ENCODE measurements at places on chromosomes 4 and X. TPM values are rescaled to one million over a fixed set of nuclear protein-coding genes. Genes with fewer than 3 reads are reported as not detected.

The DCAF4L1 gene
- polyA plus RNA-seq: not detected

- no peak overlapping the region for H3K4me3 ChIP-seq
- no peak overlapping the region for H3K27ac ChIP-seq
- no peaks in the 10 kb centered on the region for H3K27me3 ChIP-seq
- no peak for DNase-seq
Measured at GRCh38 chr4:8761167-8761823, 110.3 kb downstream of the HMX1 start.

DNA sequence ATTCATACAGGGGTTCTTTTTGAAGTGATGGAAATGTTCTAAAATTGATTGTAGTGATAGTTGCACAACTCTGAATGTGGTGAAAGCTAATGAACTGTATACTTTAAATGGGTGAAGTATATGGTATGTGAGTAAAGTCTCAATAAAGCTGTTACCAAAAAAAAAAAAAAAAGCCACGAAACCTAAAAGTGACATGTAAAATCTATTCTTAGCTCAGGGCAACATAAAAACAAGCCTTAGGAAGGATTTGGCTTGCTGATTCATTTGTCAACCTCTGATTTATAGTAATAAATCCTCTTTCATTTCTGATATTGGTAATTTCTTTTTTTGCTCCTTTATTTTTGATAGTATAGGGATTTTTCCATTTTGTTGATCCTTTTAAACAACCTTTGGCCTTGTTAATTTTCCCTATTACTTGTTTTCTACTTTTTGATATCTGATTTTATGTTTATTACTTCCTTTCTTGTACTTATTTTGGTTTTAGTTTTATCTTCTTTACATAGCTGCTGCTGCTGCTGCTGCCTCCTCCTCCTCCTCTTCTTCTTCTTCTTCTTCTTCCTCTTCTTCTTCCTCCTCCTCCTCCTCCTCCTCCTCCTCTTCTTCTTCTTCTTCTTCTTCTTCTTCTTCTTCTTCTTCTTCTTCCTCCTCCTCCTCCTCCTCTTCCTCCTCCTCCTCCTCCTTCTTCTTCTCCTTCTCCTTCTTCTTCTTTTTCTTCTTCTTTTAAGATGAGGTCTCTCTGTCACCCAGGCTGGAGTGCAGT, 79.4 kb downstream of the ADGRG4 start:
- H3K27ac ChIP-seq: no peak overlapping the region
- no peak for DNase-seq
- no peaks in the 10 kb centered on the region for H3K4me1 ChIP-seq
- H3K36me3 ChIP-seq: no peaks in the 10 kb centered on the region
- no peak overlapping the region for H3K4me3 ChIP-seq

DNA sequence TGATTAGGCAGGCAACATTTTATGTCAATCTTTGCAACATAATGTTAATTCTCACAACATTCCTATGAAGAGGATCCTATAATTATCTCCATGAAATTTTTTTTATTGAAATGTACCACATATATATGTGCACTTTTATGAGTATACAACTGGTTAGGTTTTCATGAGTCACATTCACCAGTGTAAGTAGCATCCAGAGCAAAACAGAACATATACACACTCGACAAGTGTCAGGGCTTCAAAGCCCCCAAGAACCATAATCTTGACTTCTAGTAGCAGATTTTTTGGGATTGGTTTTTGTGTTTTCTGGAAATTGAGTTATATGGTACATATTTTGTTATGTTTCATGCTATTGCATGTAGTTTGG, 62.4 kb downstream of the ARHGAP10 start:
- DNase-seq: no peak
- H3K4me1 ChIP-seq: peaks cover 5% of the 10 kb centered on the region
- H3K4me3 ChIP-seq: no peak overlapping the region
- H3K36me3 ChIP-seq: no peaks in the 10 kb centered on the region
- H3K27me3 ChIP-seq: no peaks in the 10 kb centered on the region
- H3K27ac ChIP-seq: no peak overlapping the region

GRCh38 chr4:159926871-159927270, 824.0 kb downstream of the RAPGEF2 start:
- no peak for DNase-seq
- no peaks in the 10 kb centered on the region for H3K4me1 ChIP-seq
- H3K27me3 ChIP-seq: no peaks in the 10 kb centered on the region
- no peak overlapping the region for H3K4me3 ChIP-seq

GRCh38 chr4:107999932-108000539, 10.3 kb downstream of the HADH start:
- no peak for DNase-seq
- no peak overlapping the region for H3K27ac ChIP-seq
- H3K27me3 ChIP-seq: no peaks in the 10 kb centered on the region
- H3K4me3 ChIP-seq: no peak overlapping the region

- H3K4me3 ChIP-seq: no peak overlapping the region
- no peaks in the 10 kb centered on the region for H3K27me3 ChIP-seq
- no peak overlapping the region for H3K27ac ChIP-seq
- H3K36me3 ChIP-seq: no peaks in the 10 kb centered on the region
- DNase-seq: no peak
Measured at GRCh38 chrX:24982306-24982965, 33.3 kb downstream of the ARX start.

DNA sequence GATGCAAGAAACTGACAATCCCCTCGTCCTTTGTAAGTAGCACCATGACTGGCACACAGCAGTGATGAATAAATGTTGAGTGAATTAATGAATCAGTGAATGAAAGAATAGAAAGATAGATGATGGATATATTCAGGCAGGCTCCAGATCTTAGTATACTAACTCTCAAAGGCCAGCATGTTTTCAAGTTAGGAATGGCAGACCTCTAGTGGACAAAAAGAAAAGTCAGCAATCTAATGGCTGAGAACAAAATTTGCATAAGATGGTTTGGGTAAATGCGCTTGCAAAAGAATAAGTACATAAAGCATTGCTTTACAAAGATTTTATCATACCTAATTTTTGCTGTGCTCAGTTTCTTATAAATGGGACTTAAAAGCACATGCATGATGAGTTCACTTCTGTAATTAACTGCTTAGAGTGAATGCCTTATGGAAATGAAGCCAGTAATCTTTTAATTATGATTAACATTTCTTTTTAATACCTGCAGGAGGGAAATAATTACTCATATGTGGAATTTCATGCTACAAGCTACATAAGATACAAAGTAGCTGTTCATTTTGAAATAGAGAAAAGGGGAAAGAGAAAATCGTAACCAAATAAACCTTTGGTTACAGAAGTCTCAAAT, 126.9 kb upstream of the GPRIN3 start:
- DNase-seq: peak; percentile 63
- H3K36me3 ChIP-seq: no peaks in the 10 kb centered on the region
- no peaks in the 10 kb centered on the region for H3K4me1 ChIP-seq
- no peaks in the 10 kb centered on the region for H3K27me3 ChIP-seq

DNA sequence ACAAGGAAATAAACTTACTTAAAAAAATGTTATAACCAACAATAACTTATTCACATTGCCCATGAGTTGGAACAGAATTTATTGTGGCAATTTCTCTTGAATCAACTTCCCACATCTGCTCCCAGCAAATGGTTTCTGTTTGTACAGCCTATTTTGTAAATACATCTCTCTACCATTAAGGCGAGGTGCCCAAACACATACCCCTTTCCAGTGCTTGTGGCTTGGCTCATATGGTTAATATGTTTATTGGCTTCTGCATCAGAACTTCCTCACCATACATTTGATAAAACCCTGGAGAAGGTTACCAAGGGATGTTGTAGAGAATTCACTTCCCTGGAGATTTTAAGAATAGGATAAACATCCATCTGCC, 207.1 kb downstream of the SOWAHB start:
- H3K36me3 ChIP-seq: no peaks in the 10 kb centered on the region
- H3K27me3 ChIP-seq: no peaks in the 10 kb centered on the region
- DNase-seq: peak; percentile 57
- peak overlapping the region; percentile 82 for H3K27ac ChIP-seq
- no peaks in the 10 kb centered on the region for H3K4me1 ChIP-seq
- no peak overlapping the region for H3K4me3 ChIP-seq

DNA sequence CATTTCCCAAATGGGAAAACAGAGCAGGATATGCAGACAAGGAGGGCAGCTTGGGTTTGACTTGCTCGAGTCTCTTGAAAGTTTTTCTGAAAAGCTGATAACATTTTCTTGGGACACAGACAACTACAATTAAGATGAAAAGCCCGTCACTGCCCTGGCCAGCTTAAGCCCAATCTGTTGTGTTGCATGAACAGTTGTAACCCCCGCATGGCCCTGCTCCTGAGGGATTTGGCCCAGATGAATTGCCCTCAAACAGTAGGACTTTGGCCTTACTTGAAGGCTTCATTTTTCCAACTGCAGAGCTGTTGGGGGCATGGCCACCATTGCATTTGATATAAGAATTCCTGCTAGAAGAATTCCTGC, 40.5 kb upstream of the MGST2 start:
- no peaks in the 10 kb centered on the region for H3K4me1 ChIP-seq
- no peak overlapping the region for H3K4me3 ChIP-seq
- H3K36me3 ChIP-seq: no peaks in the 10 kb centered on the region
- H3K27me3 ChIP-seq: no peaks in the 10 kb centered on the region

DNA sequence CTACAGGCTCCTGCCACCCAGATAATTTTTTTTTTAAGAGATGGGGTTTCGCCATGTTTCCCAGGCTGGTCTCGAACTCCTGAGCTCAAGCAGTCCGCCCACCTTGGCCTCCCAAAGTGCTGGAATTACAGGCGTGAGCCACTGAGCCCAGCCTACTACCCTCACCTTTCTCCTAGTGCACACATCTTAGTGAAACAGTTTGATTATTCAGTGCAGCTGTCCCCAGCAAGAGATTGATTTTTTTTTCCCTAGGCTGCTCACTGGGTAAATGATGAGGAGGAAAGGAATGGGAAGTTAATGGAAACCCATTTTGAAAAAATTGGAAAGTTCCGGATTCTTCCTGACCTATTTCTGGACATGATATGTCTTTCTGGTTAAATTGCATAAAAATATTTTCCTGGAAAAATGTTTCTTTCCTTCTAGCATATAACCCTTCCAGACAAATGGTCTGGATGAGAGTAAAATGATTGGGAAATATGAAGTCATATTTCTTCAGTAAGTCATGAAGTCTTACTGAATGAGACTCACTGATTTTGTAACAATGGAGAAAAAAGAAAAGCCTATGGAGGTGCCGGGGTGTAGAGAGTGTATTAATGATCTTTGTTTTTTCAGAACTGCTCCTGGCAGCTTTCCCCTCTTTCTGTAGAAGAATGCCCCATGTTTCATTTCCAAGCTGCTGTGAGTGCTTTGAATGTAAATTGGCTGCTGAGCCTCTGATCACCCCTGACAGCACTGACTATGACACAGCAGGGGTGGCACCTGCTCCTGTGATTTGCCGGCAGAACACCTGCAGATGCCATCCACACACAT, 19.5 kb upstream of the ZNF41 start:
- H3K36me3 ChIP-seq: no peaks in the 10 kb centered on the region
- no peak overlapping the region for H3K27ac ChIP-seq
- H3K27me3 ChIP-seq: no peaks in the 10 kb centered on the region
- no peak overlapping the region for H3K4me3 ChIP-seq

- no peaks in the 10 kb centered on the region for H3K27me3 ChIP-seq
- H3K36me3 ChIP-seq: peaks cover 3% of the 10 kb centered on the region
- H3K27ac ChIP-seq: no peak overlapping the region
- no peaks in the 10 kb centered on the region for H3K4me1 ChIP-seq
Measured at GRCh38 chr4:105451346-105451745, 22.5 kb downstream of the PPA2 start.

DNA sequence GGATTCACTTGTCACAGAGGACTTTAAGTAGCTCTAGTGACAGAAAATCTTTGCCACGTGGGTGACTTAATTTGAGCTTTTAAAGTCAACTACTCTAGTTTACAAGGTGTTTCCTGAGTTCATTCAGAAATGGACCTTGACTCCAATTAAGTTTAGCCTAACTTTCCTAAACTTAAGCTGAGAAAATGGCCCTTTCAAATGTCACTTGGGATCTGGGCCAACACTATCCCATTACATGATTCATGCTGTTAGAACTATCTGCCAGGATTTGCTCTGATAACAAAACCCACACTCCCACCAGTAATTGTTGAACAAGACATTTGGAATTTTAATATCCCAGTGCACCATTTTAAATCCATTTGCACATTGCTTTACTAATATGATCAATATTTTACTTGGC, 40.8 kb downstream of the C4orf46 start:
- peak; percentile 26 for DNase-seq
- no peaks in the 10 kb centered on the region for H3K4me1 ChIP-seq
- no peak overlapping the region for H3K4me3 ChIP-seq
- no peaks in the 10 kb centered on the region for H3K36me3 ChIP-seq
- no peaks in the 10 kb centered on the region for H3K27me3 ChIP-seq
- H3K27ac ChIP-seq: no peak overlapping the region

DNA sequence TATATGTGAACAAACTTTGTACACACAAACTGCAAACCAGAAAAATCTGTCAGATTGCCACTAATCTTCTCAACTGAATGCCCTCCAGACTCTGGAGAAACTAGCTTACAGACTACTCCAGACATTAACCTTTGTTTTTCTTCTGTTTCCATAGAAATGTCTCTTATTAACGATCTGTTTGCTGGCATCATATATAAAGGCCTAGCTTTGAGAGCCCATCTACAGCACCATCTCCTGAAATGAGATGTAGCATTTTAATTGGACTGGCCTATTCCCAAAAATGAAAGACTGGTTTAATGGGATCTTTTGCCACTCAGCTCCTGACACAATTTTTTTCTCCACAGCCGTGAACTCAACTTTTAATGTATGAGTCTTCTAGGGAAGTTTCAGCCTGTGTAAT, 266.0 kb upstream of the IL1RAPL1 start:
- H3K27ac ChIP-seq: no peak overlapping the region
- no peak for DNase-seq
- H3K27me3 ChIP-seq: no peaks in the 10 kb centered on the region
- H3K4me1 ChIP-seq: no peaks in the 10 kb centered on the region

GRCh38 chrX:136354201-136354600, 53.4 kb downstream of the ADGRG4 start:
- no peak for DNase-seq
- H3K27me3 ChIP-seq: no peaks in the 10 kb centered on the region
- no peaks in the 10 kb centered on the region for H3K4me1 ChIP-seq
- no peaks in the 10 kb centered on the region for H3K36me3 ChIP-seq
- no peak overlapping the region for H3K27ac ChIP-seq

DNA sequence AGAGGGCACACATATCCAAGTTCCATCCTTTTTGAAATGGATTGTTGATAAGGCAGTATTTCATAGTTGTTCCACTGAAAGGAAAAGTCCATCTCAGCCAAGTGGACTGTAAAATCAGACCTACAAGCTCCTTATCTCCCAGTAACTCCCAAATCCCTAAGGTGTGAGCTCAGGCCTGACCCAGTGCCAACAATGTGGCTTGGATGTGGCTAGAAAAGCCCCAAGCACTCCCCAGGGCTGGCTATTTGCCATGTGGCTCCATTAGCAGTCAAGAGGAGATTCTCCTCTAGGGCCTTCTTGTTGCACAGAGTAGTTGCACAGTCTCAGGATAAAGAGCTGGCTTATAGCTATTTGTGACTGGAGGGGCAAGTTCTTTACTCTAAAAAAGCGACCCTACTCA, 25.0 kb upstream of the DGKK start:
- no peak overlapping the region for H3K4me3 ChIP-seq
- no peak overlapping the region for H3K27ac ChIP-seq
- H3K4me1 ChIP-seq: no peaks in the 10 kb centered on the region

Data from small intestine (tissue), 16 donors.